ENCODE measurements at places on chromosomes 12 and 14. TPM values are rescaled to one million over a fixed set of nuclear protein-coding genes. Genes with fewer than 3 reads are reported as not detected.

Gene LRTM2
- total RNA-seq, result 0.09 TPM

Gene ADAM20
- 2.0 TPM for total RNA-seq

GRCh38 chr12:128938886-128939285, 85.6 kb downstream of the GLT1D1 start:
- no peaks in the 10 kb centered on the region for H3K4me1 ChIP-seq
- H3K27ac ChIP-seq, result no peak overlapping the region
- no peak overlapping the region for H3K4me3 ChIP-seq
- no peaks in the 10 kb centered on the region for H3K36me3 ChIP-seq
- no peak for DNase-seq

DNA sequence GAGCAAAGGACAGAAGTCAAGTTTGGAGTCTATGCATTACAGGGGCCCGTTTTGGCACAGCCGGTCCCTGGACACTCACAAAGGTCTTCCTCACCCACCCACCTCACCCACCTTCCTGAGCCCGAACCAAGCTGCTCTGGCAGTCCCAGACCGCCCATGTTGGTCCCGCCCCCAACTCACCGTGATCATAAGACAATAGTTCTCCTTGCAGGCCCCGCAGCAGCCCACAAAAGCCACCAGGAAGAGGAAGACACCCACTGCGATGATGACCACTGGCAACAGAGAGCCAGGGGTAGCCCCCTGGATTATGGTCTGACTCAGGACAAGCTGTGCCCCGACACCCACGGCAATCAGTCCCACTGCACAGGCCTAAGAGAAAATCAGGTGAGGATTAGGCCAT, 1.8 kb downstream of the CD63 start:
- peaks cover 18% of the 10 kb centered on the region for H3K4me1 ChIP-seq
- DNase-seq, result no peak
- H3K4me3 ChIP-seq, result peak overlapping the region; percentile 64
- no peaks in the 10 kb centered on the region for H3K36me3 ChIP-seq
- H3K27me3 ChIP-seq, result no peaks in the 10 kb centered on the region

- DNase-seq, result no peak
- no peak overlapping the region for H3K27ac ChIP-seq
- H3K4me1 ChIP-seq, result peaks cover 10% of the 10 kb centered on the region
- H3K27me3 ChIP-seq, result peaks cover 25% of the 10 kb centered on the region
Observed at GRCh38 chr14:102778338-102779083, 1.3 kb downstream of the TRAF3 start.

Gene SPTB
- 0.09 TPM for total RNA-seq

Gene GUCY2C
- not detected for total RNA-seq

Gene SRRM4
- total RNA-seq, result 0.34 TPM

Gene DIO3
- 3.3 TPM for total RNA-seq

- peaks cover under 1% of the 10 kb centered on the region for H3K27me3 ChIP-seq
- H3K4me1 ChIP-seq, result peaks cover 13% of the 10 kb centered on the region
- H3K27ac ChIP-seq, result no peak overlapping the region
- DNase-seq, result no peak
- H3K36me3 ChIP-seq, result no peaks in the 10 kb centered on the region
Observed at GRCh38 chr14:79293482-79294177, 917.7 kb downstream of the DIO2 start.

DNA sequence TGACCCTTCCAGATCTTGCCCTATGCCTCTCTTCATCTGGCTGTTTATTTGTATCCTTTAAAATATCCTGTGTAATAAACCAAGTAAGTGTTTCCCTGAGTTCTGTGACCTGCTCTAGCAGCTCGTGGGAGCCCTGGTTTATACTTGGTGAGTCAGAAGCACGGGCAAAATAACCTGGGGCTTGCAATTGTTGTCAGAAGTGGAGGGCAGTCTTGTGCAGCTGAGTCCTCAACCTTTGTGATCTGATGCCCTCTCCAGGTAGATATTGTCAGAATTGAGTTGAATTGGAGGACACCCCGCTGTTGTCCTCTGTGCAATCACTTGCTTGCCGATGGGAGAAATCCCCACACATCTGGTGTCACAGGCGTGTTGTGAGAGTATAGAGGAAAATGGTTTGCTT, 62.5 kb upstream of the PRICKLE1 start:
- no peak overlapping the region for H3K4me3 ChIP-seq
- H3K27me3 ChIP-seq, result no peaks in the 10 kb centered on the region
- H3K36me3 ChIP-seq, result no peaks in the 10 kb centered on the region
- no peak for DNase-seq

DNA sequence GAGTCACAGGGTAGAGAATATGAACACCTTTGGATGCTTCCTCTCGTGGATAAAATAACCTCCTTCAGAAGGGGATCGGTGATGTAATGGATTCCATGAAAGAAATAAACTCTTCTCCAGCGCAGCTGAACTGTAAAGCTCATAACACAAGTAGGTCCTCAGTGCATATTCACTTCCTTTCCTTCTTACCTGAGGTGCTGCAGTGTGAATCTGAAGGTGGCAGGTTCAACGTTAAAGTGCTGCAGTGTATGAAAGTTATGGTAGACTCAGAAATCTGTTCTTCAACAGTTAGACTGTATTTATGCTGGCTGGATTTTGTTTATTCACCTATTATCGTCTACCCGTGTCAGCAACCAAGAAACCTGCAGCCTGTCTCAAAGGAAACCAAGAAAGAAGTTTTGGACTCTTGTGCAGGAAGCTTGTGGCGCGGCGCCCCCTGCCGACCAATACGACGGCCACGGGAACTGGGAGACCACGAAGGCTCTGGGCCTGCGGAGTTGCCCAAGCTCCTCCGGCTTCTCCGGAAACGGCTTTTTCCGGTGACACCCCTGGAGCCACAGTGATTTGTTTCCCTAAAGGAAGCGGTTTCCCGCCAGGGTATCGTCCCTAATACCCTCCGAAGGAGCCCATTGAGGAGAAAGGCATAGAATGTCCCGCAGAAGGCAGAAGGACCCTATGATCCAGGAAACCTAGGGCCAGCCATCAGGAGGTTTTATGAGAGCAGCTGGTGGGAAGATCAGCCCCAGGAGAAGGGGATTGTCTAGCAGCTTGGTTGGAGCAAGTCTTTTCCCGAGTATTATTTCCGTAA, 17.6 kb upstream of the RNASE3 start:
- H3K27me3 ChIP-seq, result peaks cover 73% of the 10 kb centered on the region
- peak; percentile 89 for DNase-seq
- H3K36me3 ChIP-seq, result no peaks in the 10 kb centered on the region
- no peak overlapping the region for H3K27ac ChIP-seq
- H3K4me1 ChIP-seq, result no peaks in the 10 kb centered on the region

- no peak for DNase-seq
- H3K36me3 ChIP-seq, result no peaks in the 10 kb centered on the region
- no peaks in the 10 kb centered on the region for H3K27me3 ChIP-seq
Observed at GRCh38 chr14:92409043-92409442, 86.1 kb downstream of the SLC24A4 start.

Gene PUS7L
- total RNA-seq, result 23.4 TPM

- H3K4me1 ChIP-seq, result no peaks in the 10 kb centered on the region
- no peaks in the 10 kb centered on the region for H3K36me3 ChIP-seq
- no peaks in the 10 kb centered on the region for H3K27me3 ChIP-seq
- DNase-seq, result no peak
Observed at GRCh38 chr14:22668417-22668816, 24.3 kb upstream of the OR6J1 start.

- DNase-seq, result no peak
- no peak overlapping the region for H3K4me3 ChIP-seq
- no peak overlapping the region for H3K27ac ChIP-seq
Observed at GRCh38 chr14:64279704-64280668, 14.2 kb downstream of the ESR2 start.

DNA sequence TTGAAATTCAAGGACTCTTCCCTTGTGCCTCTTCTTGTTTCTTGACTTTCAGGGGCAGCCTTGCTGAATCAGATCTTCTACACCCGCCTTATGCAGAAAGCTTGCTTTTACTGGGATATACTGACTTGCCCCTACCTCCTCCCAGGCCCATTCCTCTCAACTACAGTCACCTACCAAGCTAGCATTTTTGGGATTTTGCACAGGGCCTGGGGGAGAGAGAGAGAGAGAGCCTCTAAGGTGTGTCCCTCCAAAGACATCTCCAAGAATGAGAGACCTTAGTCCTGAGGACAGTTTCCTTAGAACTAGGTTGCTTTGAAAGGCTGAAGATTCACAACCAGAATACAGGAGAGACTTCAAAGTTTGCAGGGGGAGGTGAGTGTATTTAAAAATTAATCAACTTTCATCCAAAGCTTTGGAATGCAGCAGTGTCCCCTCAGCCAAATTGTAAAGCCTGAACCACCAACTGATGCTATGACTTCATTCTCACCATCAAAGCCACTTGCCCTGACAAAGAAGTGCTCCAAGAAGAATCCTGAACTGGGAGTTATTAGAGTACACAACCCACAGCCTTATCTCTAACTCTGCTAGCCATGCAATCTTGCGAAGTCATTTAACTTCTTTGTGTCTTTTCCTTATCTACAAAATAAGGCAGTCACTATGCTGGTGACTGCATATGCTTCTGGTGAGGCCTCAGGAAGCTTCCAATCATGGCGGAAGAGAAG, 96.1 kb upstream of the EGLN3 start:
- H3K27ac ChIP-seq, result no peak overlapping the region
- no peak overlapping the region for H3K4me3 ChIP-seq
- H3K27me3 ChIP-seq, result no peaks in the 10 kb centered on the region
- H3K4me1 ChIP-seq, result no peaks in the 10 kb centered on the region
- no peak for DNase-seq

Gene AEBP2
- total RNA-seq, result 34.0 TPM

Gene CLIP1
- 50.8 TPM for total RNA-seq

DNA sequence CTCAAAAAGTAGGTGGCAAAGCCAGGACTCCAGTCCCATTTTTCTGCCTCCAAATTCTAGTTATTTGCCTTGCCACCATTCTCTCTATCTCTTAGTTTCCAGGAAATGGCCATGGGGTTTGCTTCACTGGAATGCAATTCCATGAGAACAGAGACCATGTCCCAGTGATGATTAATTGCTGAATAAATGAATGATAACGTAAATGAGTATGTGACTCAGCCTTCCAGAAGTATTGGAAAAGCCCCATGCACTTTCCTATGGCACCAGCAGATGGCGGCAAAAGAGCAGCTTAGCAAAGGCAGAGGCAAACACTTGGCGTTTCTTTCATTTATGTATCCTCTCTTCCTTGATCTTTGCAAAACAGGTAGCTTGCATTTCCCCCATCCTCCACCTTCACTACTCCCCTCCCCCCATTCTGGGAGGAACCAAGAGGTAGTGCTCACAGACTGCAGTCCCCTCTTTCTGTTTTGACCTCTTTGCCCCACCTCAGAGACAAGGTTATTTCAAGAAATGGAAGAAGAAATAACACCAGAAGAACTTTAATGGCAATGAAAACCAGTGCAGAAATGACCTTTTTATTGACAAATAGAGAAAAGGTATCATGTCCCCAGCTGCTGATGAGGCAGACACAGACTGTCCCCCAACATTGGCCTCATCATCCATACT, 21.3 kb downstream of the TBX3 start:
- DNase-seq, result peak; percentile 78
- no peaks in the 10 kb centered on the region for H3K36me3 ChIP-seq
- peaks cover 98% of the 10 kb centered on the region for H3K27me3 ChIP-seq

DNA sequence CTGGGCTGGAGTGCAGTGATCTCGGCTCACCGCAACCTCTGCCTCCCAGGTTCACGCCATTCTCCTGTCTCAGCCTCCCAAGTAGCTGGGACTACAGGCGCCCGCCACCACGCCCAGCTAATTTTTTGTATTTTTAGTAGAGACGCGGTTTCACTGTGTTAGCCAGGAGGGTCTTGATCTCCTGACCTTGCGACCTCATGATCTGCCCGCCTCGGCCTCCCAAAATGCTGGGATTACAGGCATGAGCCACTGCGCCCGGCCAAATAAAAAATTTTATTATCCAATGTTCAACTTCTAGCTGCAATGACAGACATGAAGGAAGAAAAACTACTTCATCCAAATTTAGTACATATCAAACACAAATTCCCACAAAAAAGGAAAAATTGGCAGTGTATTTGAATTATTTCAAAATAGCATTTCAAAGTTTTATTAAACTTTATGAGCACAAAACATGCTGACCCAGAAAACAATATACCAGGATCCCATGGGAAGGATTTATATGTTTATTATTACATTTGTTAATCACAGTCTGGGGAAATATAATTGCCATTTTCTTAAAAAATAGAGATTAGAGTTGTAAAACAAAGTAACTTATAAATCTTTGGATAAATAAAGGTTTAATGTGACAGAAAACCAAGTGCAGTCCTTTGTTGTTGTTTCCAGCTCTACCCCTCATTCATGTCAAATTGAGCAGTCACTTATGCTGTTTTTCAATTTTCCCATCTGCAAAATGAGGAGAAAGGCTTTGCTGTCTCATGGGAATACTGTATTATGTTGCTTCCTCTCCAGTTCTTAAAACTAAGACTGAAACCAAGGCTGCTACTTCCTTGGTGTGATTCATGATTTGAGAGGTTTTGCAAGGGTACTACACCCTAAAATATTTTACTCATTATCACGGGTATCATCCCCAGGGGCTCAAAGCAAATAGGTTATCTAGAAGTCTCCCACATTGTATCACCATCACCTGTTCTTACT, 155.2 kb upstream of the AVPR1A start:
- no peak overlapping the region for H3K27ac ChIP-seq
- no peaks in the 10 kb centered on the region for H3K36me3 ChIP-seq
- H3K27me3 ChIP-seq, result no peaks in the 10 kb centered on the region
- no peak for DNase-seq
- no peak overlapping the region for H3K4me3 ChIP-seq
- no peaks in the 10 kb centered on the region for H3K4me1 ChIP-seq

- peak; percentile 69 for DNase-seq
- H3K4me3 ChIP-seq, result no peak overlapping the region
- no peaks in the 10 kb centered on the region for H3K36me3 ChIP-seq
- H3K27ac ChIP-seq, result no peak overlapping the region
- H3K4me1 ChIP-seq, result peaks cover 18% of the 10 kb centered on the region
- H3K27me3 ChIP-seq, result no peaks in the 10 kb centered on the region
Observed at GRCh38 chr14:31950764-31951637, 126.1 kb upstream of the ARHGAP5 start.

- H3K36me3 ChIP-seq, result no peaks in the 10 kb centered on the region
- H3K4me1 ChIP-seq, result no peaks in the 10 kb centered on the region
- no peak for DNase-seq
- H3K4me3 ChIP-seq, result no peak overlapping the region
- no peaks in the 10 kb centered on the region for H3K27me3 ChIP-seq
- no peak overlapping the region for H3K27ac ChIP-seq
Observed at GRCh38 chr14:101791919-101792572, 30.5 kb downstream of the PPP2R5C start.

GRCh38 chr12:131896811-131897270, 2.4 kb downstream of the ULK1 start:
- peak overlapping the region; percentile 66 for H3K4me3 ChIP-seq
- no peak for DNase-seq

DNA sequence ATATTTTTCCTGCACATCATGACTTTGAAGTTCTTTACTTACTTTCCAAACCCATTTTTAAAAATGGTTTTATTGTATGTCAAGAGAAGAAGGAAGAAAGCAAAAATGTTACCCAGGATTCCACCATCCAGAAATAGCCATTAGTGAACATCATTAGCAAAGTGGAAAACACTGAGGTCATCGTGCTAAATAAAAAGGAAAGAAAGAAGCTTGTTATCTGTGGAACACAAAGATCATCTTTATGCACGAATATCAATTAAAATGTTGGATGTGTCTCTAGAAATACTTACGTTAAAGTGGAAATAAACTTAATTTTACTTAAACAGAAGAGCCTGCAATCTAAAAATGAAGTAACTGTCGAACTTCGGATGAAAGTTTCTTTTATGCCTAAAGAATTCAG, 27.3 kb downstream of the SFSWAP start:
- H3K27me3 ChIP-seq, result no peaks in the 10 kb centered on the region
- H3K4me1 ChIP-seq, result no peaks in the 10 kb centered on the region
- H3K36me3 ChIP-seq, result peaks cover 10% of the 10 kb centered on the region

- H3K27me3 ChIP-seq, result no peaks in the 10 kb centered on the region
- no peaks in the 10 kb centered on the region for H3K36me3 ChIP-seq
- DNase-seq, result no peak
- H3K4me1 ChIP-seq, result peaks cover 4% of the 10 kb centered on the region
- no peak overlapping the region for H3K4me3 ChIP-seq
- no peak overlapping the region for H3K27ac ChIP-seq
Observed at GRCh38 chr12:98137278-98137677, 378.1 kb upstream of the TMPO start.

Measured in neural progenitor cell (in vitro differentiated cells).